Panc1 (cell line): ENCODE measurements at places on chromosomes 6 and 20.

DNA sequence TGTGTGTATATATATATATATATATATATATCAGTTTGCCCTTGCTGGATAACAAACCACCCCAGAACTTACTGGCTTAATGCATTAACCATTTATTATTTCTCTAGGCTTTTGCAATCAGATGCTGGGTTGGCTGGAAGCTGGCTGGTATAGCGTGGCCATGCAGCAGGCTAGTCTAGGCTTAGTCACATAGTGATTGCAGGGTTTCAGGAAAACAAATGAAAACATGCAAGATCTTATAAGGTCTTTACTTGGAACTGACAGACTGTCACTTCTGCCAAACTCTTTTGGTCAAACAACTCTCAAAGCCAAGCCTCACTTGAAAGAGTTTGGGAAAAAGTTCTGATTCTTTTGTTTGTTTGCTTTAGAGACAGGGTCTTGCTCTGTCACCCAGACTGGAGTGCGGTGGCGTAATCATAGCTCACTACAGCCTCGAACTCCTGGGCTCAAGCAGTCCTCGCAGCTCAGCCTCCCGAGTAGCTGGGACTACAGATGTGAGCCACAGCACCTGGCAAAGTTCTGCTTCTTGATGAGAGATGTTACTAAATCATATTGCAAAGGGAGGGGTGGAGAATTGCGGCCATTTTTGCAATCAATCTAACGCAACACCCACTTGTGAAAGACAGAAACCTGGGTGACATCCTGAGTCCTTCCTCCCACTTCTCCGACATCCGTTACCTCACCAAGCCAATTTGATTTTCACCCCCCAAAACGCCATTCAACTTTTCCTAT is 74.6 kb upstream of the RNF24 start:
- H3K27me3 ChIP-seq, result no peaks in the 10 kb centered on the region
- DNase-seq, result no peak
- no peaks in the 10 kb centered on the region for H3K36me3 ChIP-seq
- H3K4me1 ChIP-seq, result peaks cover 7% of the 10 kb centered on the region
- H3K4me3 ChIP-seq, result no peak overlapping the region

- no peaks in the 10 kb centered on the region for H3K4me1 ChIP-seq
- no peak overlapping the region for H3K27ac ChIP-seq
- H3K27me3 ChIP-seq, result no peaks in the 10 kb centered on the region
- no peaks in the 10 kb centered on the region for H3K36me3 ChIP-seq
- H3K4me3 ChIP-seq, result no peak overlapping the region
Measured at GRCh38 chr20:37090407-37090806, 5.4 kb downstream of the RBL1 start.

- H3K4me3 ChIP-seq, result no peak overlapping the region
- H3K4me1 ChIP-seq, result no peaks in the 10 kb centered on the region; the same call in 1 of the 2 replicates
- H3K27me3 ChIP-seq, result no peaks in the 10 kb centered on the region
Measured at GRCh38 chr6:150929416-150929815, 63.9 kb downstream of the MTHFD1L start.

GRCh38 chr20:35404614-35405259 is 7.0 kb downstream of the UQCC1 start:
- peaks cover 3% of the 10 kb centered on the region; the same call in 1 of the 2 replicates for H3K36me3 ChIP-seq
- DNase-seq, result no peak
- H3K27me3 ChIP-seq, result no peaks in the 10 kb centered on the region
- no peaks in the 10 kb centered on the region for H3K4me1 ChIP-seq
- no peak overlapping the region for H3K4me3 ChIP-seq

DNA sequence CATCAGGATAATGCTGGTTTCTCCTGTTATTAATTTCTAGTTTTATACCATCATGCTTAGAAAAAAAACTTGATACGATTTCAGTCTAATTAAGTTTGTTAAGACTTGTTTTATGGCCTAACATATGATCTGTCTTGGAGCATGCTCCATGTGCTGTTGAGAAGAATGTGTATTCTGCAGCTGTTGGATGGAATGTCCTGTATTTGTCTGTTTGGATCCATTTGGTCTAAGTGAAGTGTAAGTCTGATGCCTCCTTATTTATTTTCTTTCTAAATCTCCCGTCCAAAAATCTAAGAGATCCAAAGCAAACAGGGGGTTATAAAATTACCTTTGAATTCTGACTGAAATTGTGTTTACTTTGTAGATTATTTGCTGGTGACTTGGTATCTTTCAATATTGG is 30.0 kb upstream of the PRND start:
- H3K4me1 ChIP-seq, result peaks cover 20% of the 10 kb centered on the region
- H3K27me3 ChIP-seq, result no peaks in the 10 kb centered on the region
- DNase-seq, result no peak
- H3K4me3 ChIP-seq, result no peak overlapping the region
- no peaks in the 10 kb centered on the region; the same call in 1 of the 2 replicates for H3K36me3 ChIP-seq

DNA sequence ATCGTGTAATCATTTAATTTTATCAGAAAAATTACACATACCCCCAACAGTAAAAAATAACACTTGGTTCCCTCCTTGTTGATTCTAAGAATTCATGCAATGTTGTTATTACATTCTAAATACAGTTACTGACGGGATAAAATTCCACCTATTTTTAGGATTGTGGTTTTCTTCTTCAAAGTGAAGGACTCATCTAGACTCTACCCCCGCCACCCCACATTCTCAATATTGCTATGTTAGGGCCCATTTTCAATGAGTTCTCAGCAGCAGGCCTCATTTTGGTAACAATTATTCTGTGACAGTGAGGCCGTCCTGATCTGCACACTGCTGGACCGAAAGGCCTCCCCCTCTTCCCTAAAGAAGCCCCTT is 43.5 kb downstream of the PREX1 start:
- no peaks in the 10 kb centered on the region for H3K36me3 ChIP-seq
- H3K4me3 ChIP-seq, result no peak overlapping the region
- H3K4me1 ChIP-seq, result no peaks in the 10 kb centered on the region
- no peak overlapping the region for H3K27ac ChIP-seq
- no peaks in the 10 kb centered on the region for H3K27me3 ChIP-seq

GRCh38 chr20:6501061-6501460 is 266.4 kb upstream of the BMP2 start:
- H3K36me3 ChIP-seq, result no peaks in the 10 kb centered on the region
- H3K4me3 ChIP-seq, result no peak overlapping the region
- H3K27ac ChIP-seq, result no peak overlapping the region
- H3K27me3 ChIP-seq, result no peaks in the 10 kb centered on the region
- no peaks in the 10 kb centered on the region for H3K4me1 ChIP-seq

- no peaks in the 10 kb centered on the region for H3K36me3 ChIP-seq
- no peaks in the 10 kb centered on the region for H3K4me1 ChIP-seq
- H3K4me3 ChIP-seq, result no peak overlapping the region
- H3K27me3 ChIP-seq, result no peaks in the 10 kb centered on the region
Measured at GRCh38 chr20:38305541-38305940, 1.6 kb downstream of the BPI start.

- DNase-seq, result no peak
- no peak overlapping the region for H3K27ac ChIP-seq
- H3K27me3 ChIP-seq, result no peaks in the 10 kb centered on the region
- H3K4me3 ChIP-seq, result no peak overlapping the region
Measured at GRCh38 chr6:41654151-41654697, 16.0 kb downstream of the MDFI start.

- H3K4me1 ChIP-seq, result peaks cover 38% of the 10 kb centered on the region
- no peak overlapping the region for H3K4me3 ChIP-seq
- no peak for DNase-seq
- H3K27ac ChIP-seq, result peak overlapping the region; percentile 90
- no peaks in the 10 kb centered on the region for H3K36me3 ChIP-seq
Measured at GRCh38 chr20:10511170-10511508, 76.0 kb downstream of the SLX4IP start.

GRCh38 chr6:166946125-166946524 is 10.2 kb downstream of the RNASET2 start:
- no peak overlapping the region for H3K4me3 ChIP-seq
- DNase-seq, result no peak
- H3K27ac ChIP-seq, result no peak overlapping the region
- no peaks in the 10 kb centered on the region for H3K36me3 ChIP-seq

DNA sequence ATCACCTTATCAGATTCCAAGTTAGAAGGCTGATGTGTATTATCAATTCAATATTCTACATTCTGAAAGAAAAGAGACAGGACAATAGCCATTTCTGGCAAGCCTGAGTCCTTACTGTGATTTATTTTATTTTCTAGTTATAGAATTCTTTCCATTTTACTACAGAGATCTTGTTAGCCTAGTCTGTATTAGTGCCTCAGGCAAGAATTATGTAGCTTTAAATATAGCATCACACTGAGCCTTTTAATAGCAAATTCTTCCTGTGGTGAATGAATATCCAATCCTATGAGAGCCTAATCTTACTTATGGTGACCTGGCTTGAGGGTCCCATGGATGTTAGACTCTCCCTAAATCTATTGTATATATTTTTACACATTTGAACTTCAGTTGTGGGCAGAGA is 732.8 kb upstream of the CITED2 start:
- H3K4me3 ChIP-seq, result no peak overlapping the region
- no peak for DNase-seq
- no peaks in the 10 kb centered on the region for H3K27me3 ChIP-seq
- H3K4me1 ChIP-seq, result no peaks in the 10 kb centered on the region
- peak overlapping the region; percentile 48; the same call in 1 of the 2 replicates for H3K27ac ChIP-seq

DNA sequence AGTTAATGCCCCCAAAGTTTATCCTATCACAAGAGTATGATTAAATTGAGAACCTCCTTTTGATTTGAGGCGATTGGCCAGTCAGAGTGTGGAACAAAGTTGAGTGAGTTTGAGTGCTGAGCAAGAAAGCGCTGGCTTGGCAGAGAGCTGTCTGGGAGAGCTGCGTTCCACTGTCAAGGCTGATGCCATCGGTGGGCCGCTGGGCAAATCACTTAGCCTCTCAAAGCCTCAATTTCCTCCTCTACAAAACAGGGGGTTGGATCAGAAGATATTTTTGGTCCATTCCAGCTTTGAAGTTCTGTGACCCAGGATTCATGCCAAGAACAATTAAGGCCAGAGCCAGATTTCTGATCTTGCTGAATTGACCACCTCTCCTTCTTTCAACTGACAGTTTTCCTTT is 60.2 kb downstream of the TMEM242 start:
- no peaks in the 10 kb centered on the region; the same call in 1 of the 2 replicates for H3K27me3 ChIP-seq
- DNase-seq, result no peak
- no peak overlapping the region for H3K27ac ChIP-seq
- H3K4me3 ChIP-seq, result no peak overlapping the region
- no peaks in the 10 kb centered on the region for H3K4me1 ChIP-seq
- H3K36me3 ChIP-seq, result no peaks in the 10 kb centered on the region

DNA sequence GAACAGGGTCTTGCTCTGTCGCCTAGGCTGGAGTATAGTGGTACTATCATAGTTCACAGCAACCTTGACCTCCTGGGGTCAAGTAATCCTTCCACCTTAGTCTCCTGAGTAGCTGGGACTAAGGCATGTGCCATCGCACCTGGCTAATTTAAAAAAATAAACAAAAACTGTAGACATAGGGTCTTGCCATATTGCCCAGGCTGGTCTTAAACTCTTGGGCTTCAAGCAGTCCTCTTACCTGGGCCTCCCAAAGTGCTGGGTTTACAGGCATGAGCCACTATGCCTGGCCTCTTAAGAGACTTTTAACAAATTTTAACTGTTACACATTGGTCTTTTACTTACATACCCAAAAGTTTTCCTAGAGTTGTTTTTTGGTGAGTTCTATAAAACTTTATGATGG is 12.4 kb downstream of the CD2AP start:
- H3K27ac ChIP-seq, result no peak overlapping the region
- no peaks in the 10 kb centered on the region for H3K27me3 ChIP-seq
- H3K4me1 ChIP-seq, result peaks cover 3% of the 10 kb centered on the region; the same call in 1 of the 2 replicates
- no peak for DNase-seq
- H3K4me3 ChIP-seq, result no peak overlapping the region

GRCh38 chr6:32840604-32841246 is 2.2 kb upstream of the TAP2 start:
- H3K36me3 ChIP-seq, result no peaks in the 10 kb centered on the region
- no peak overlapping the region for H3K4me3 ChIP-seq

DNA sequence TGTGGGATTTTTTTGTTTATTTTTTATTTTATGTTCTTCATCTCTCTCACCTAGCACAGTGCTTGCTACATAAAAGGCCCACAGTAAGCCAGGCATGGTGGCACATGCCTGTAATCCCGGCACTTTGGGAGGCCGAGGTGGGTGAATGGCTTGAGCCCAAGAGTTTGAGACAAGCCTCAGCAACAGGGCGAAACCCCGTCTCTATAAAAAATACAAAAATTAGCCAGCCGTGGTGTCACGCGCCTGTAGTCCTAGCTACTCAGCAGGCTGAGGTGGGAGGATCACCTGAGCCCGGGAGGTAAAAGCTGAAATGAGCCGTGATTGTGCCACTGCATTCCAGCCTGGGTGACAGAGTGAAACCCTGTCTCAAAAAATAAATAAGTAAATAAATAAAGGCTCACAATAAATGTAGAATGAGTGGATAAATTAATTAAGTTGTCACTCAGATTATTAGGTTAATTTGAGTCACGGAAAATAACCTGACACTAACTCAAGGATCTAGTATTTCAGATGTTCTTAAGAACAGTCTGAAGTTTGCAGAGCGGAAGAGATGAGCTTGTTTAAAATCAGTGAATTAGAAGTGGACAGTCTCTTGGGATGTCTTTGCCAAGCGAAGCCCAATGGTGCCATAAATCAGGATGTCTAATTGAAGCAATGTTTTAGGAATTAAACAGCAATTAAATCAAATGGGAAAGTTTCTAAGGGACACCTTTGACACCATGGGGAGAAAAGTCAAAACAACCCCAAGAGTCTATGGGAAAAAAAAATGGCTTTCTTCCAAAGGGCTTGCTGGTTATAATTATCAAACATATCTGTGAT is 214.4 kb downstream of the ZNF217 start:
- H3K27me3 ChIP-seq, result no peaks in the 10 kb centered on the region; the same call in 1 of the 2 replicates
- DNase-seq, result no peak
- H3K27ac ChIP-seq, result no peak overlapping the region
- no peaks in the 10 kb centered on the region for H3K4me1 ChIP-seq

- peaks cover 19% of the 10 kb centered on the region for H3K4me1 ChIP-seq
- no peak overlapping the region for H3K4me3 ChIP-seq
- DNase-seq, result no peak
- no peaks in the 10 kb centered on the region for H3K36me3 ChIP-seq
- peak overlapping the region; percentile 70; the same call in 1 of the 2 replicates for H3K27ac ChIP-seq
Measured at GRCh38 chr6:142236691-142237090, 65.1 kb upstream of the ADGRG6 start.

GRCh38 chr6:32298632-32299336 is 72.9 kb downstream of the TSBP1 start:
- no peak overlapping the region for H3K4me3 ChIP-seq
- DNase-seq, result peak; percentile 38

- H3K27ac ChIP-seq, result no peak overlapping the region
- no peak overlapping the region for H3K4me3 ChIP-seq
- H3K27me3 ChIP-seq, result no peaks in the 10 kb centered on the region
Measured at GRCh38 chr6:33217246-33217645, 8.9 kb downstream of the RING1 start.
